Osteocyte (in vitro differentiated cells): ENCODE measurements at places on chromosomes 3 and 15. TPM values are rescaled to one million over a fixed set of nuclear protein-coding genes. Genes with fewer than 3 reads are reported as not detected.

Gene STRIT1
- not detected in 2 replicates for total RNA-seq

Gene DLG1
- 168 and 171 TPM in 2 replicates for total RNA-seq

Gene RASL12
- 0.73 and 0.78 TPM in 2 replicates for total RNA-seq

Gene CCPG1
- 150 and 174 TPM in 2 replicates for total RNA-seq

Gene MRPL3
- total RNA-seq: 37.4 and 39.9 TPM in 2 replicates

Gene SLC12A1
- total RNA-seq: not detected in 2 replicates

Gene CDHR4
- total RNA-seq: not detected in 2 replicates

Gene TMEM87A
- 44.8 and 46.7 TPM in 2 replicates for total RNA-seq

Gene STRC
- 0.30 and 0.34 TPM in 2 replicates for total RNA-seq

Gene ANXA2
- 2,961 and 3,149 TPM in 2 replicates for total RNA-seq

Gene TBC1D21
- not detected in 2 replicates for total RNA-seq

Gene CCDC39
- not detected in 2 replicates for total RNA-seq

Gene UBE2E2
- 42.4 and 67.3 TPM in 2 replicates for total RNA-seq

- DNase-seq: no peak
These were observed 107.9 kb downstream of the LRIG1 start for GRCh38 chr3:66392966-66393332.

GRCh38 chr15:57727031-57727430 lies 20.5 kb downstream of the POLR2M start:
- no peak for DNase-seq

DNA sequence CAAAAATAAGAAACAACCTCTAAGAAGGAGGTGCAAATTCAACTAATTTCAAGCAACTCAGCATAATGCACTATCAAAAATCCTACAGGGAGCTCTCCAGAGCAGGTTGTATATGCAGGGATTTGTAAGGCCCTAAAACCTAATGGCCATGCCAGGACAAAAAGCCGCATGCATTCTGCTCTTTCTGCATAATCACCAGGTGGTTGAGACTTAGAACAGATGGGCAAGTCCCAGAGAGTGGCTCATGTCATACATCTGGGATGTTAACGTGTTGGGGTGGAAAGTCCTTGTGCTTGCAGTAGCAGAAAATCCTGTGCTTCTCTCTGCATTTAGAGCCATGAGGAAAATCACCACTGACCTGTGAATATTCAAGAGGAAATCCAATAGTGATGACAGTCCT lies 1002.9 kb downstream of the AGBL1 start:
- no peak for DNase-seq

DNA sequence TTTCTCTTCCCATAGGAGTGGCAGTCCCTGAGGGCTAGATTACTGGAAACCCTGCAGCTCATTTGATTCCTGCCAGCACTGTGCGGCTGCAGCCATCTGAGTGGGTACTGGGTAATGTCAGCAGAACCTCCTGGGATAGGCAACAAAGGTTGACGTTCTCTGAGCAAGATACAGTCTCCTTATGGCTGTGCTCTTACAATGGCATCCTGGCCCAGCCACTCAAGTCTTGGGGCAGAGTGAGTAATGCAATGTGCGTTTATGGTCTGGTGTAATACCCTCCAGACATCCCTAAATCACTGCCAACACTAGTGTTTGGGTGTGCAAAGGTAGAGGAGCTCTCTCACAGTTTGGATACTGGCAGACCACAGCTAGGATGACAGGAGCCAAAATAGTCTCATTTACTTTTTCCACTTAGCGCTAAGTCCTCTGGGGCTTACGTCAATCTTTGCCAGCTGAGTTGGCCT lies 775.8 kb downstream of the ZNF385D start:
- no peak for DNase-seq

DNA sequence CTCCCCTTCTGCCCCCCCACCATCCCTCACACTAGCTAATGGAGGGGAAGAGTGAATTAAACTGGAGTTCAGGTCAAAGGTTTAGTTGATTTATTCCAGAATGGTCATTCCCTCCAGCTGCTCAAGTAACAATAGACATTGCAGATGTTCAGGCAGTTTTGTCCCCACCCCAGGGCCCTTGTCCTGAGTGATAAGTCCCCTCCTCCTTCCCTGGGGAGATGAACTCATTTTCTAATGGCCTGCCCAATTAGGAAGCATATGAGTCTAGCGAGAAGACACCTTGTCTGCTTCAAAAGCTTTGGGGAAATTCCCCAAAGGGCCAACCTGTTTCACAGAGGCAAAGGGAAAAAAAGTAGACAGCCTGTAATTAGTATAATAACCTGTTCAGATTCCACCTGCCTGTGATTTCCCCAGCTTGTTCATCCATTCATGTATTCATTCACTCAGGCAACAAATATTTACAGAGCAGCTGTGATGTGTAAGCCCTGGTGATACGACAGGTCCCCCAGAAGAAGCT lies 165.3 kb downstream of the SHQ1 start:
- no peak for DNase-seq

- no peak for DNase-seq
These were observed 8.4 kb upstream of the CD47 start for GRCh38 chr3:108099244-108099643.

GRCh38 chr3:159472611-159473010 lies 516.0 kb upstream of the IL12A start:
- DNase-seq: no peak

GRCh38 chr3:156888176-156888575 lies 62.0 kb downstream of the LEKR1 start:
- no peak for DNase-seq

GRCh38 chr15:31843426-31844055 lies 186.8 kb upstream of the CHRNA7 start:
- peak; percentile 48 for DNase-seq

DNA sequence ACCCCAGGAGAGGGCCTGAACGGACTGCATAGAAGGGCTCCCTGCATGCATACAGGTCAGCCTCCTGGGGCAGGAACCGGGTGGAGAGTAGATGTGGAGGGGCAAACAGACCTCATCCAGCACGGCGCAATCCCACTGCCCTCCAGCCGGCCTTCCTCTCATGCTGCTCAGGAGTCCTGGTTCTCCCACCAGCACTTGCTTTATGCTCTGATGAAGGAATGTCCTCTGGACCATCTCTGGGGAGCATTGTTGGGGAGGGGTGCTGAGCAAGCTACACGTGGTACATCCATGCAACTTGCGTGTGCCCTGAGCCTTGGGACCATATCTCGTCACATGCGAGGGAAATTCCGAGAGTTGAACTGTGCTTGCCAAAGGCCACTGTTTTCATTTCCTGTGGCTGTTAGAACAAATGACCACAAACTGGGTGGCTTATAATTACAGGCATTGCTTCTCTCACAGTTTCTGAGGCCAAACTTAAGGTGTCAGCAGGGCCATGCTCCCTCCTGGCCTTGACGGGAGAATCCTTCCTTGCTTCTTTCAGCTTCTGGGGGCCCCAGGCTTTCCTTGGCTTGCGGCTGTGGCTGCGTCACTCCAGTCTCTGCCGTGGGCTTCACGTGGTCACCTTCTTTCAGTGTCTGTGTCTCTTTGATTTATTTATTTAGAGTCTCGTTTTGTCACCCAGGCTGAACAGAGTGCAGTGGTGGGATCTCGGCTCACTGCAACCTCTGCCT lies 12.2 kb downstream of the SELENOS start:
- DNase-seq: no peak

GRCh38 chr3:195001961-195002861 lies 268.7 kb downstream of the XXYLT1 start:
- DNase-seq: peak; percentile 82

DNA sequence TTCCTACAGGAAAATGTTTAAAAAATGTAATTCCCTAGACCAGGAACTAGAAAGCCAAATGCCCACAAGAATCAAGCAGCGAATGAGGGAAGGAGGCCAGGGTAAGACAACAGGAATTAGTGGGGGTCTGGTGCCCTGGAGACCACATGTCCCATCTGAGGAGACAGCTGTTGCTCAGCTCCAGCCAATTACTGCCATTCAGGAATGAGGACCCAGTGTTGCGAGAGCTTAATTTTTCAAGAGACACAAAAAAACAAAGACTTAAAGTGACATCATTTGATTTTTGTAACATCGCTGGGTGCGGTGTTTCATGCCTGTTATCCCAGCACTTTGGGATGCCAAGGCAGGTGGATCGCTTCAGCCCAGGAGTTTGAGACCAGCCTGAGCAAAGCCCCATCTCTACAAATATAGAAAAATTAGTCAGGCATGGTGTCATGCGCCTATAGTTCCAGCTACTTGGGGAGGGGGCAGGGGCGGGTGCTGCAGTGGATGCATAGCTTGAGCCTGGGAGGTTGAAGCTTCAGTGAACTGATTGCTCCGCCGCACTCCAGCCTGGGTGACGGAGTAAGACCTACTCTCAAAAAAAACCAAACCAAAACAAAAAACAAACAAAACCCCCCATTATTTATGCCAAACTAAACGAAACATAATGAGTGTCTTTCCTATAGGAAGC lies 52.8 kb upstream of the LRIG1 start:
- DNase-seq: no peak

DNA sequence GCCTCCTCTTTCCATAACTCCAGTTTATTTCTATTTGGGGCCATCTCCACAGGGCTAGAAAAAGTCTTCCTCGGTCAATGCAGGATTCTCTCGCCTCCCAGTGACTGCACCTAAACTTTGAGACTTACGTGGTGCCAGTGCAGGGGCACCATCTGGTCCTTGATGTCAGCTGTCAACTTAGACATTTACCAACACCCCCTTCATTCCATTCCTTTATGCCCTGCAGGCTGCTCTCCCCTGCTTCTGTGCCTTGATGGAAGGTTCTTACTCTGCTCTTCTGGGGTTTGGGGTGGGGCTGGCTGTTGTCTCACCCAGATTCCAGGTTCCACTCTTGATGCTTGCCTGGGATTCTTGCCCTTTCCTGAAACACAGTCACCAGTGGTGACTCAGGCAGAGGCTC lies 101.8 kb downstream of the ST8SIA2 start:
- no peak for DNase-seq

- DNase-seq: no peak
These were observed 29.1 kb upstream of the NOX5 start for GRCh38 chr15:68985361-68985891.

GRCh38 chr3:29274667-29275066 lies 6.2 kb upstream of the RBMS3 start:
- no peak for DNase-seq

DNA sequence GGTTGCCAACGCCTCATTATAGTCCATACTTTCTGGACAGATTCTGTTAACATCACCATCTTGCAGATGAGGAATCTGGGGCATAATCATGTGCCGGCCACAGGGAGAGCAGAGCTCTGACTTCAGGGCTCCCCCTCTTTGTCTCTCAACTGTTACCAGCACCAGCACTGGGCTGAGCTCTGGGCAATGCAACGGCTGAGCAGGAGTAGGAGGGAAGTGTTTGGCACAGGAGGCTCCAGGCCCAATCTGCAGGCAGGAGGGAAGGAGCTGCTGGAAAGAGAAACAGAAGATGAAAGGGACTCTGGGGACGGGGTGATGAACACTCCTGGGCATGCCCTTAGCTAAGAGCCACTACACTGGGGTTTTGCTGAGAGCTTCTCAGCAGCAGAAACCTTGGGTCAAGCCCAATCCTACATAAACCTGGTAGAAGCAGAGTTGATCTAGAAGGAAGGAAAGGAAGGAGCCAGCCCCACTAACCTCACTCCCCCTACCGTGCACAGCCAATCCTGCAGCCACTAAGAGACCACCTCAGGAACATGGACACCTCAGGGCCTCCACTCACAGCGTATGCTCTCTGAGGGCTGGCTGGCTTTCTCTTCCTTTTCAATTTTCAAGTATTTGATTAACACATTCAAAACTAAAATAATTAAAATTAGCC lies 73.1 kb upstream of the SPATA12 start:
- no peak for DNase-seq

DNA sequence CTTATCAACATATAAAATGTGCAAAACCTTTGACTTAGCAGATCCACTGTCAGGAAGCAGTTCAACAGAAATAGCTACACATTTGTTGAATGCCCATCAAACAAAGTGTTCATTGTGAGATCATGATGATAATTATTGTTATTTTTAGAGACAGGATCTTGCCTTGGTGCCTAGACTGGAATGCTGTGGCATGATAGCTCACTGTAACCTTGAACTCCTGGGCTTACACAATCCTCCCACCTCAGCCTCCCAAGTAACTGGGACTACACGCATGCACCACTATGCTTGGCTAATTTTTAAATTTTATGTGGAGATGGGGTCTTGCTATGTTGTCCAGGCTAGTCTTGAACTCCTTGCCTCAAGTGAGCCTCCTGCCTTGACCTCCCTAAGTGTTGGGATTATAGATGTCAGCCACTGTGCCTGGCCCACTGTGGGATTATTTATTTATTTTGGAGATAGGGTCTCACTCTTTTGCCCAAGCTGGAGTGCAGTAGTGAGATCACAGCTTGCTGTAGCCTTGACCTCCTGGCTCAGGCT lies 8.8 kb downstream of the MAP2K5 start:
- DNase-seq: no peak

DNA sequence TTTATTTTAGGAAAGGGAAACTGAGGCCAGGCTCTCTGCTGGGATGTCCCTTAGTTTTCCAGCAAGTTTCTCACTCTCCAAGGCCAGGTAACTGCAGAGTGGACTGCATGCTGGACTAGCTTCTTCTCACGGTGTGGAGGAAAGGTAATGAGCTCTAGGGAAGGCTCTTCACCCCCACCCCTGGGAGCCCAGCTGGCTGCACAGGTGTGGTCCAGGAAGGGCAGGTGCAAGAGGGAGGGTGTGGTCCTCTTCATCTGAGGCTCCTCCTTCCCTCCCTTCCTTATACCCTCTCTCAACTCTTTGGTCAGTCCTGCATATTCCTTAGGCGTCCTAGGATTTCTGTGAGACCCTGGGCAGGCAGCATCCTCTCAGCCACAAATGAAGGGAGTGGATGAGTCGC lies 33.9 kb downstream of the RNU5B-1 start:
- no peak for DNase-seq

GRCh38 chr3:146637871-146638270 lies 32.7 kb upstream of the PLSCR5 start:
- DNase-seq: no peak

DNA sequence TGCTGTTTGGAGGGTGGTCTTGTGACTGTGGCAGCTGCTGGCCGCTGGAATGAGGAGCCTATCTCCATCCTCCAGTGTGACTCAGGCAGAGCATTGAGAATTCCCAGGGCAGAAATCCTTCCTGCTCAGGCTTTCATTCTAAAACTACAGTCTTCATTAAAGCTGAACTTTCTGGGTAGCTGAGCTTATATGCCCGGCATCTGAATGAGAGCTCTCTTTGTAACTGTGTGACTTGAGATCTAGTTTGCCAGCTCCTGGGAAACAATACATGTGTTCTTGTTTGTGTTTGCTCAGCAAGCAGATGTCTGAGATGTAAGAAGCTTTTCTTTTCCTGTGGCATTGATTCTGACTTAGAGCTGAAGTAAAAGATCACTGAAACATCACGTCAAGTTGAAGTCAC lies 22.4 kb downstream of the RLBP1 start:
- DNase-seq: no peak

- DNase-seq: no peak
These were observed 239.0 kb downstream of the SQOR start for GRCh38 chr15:45873781-45874180.

DNA sequence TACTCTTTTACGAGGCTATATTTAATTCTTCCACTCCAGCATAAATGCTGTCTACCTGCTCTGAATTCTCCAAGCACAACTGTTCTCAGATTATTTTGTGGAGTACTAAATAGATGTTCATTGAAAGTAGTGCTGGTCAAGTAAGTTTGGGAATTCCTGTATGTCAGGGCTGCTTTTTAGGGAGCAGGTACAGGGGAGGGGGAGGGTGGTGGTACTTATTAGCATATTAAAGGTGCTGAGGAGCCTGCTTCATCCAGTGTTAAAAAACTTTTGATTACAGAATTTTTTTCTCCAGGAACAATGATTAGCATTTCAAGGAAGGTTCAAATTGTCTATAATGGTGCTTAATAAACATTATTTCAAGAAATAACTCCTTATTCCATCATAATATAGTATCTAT lies 59.2 kb downstream of the PPM1L start:
- DNase-seq: no peak

GRCh38 chr15:80942746-80943565 lies 46.7 kb downstream of the MESD start:
- no peak for DNase-seq

- no peak for DNase-seq
These were observed 76.9 kb downstream of the RPN1 start for GRCh38 chr3:128573707-128574162.
